Stimulated activated naive B cell treated with anti-CD40 and anti-IgM and Interleukin-4, amounts not matched to agents 10 μg/mL and 1 μg/mL and 100 μg/mL, for 72 hours (primary cell): ENCODE measurements at places on chromosomes 3 and 15.
A peak's percentile ranks its signal among the peaks of the same experiment; 100 is the strongest.

DNA sequence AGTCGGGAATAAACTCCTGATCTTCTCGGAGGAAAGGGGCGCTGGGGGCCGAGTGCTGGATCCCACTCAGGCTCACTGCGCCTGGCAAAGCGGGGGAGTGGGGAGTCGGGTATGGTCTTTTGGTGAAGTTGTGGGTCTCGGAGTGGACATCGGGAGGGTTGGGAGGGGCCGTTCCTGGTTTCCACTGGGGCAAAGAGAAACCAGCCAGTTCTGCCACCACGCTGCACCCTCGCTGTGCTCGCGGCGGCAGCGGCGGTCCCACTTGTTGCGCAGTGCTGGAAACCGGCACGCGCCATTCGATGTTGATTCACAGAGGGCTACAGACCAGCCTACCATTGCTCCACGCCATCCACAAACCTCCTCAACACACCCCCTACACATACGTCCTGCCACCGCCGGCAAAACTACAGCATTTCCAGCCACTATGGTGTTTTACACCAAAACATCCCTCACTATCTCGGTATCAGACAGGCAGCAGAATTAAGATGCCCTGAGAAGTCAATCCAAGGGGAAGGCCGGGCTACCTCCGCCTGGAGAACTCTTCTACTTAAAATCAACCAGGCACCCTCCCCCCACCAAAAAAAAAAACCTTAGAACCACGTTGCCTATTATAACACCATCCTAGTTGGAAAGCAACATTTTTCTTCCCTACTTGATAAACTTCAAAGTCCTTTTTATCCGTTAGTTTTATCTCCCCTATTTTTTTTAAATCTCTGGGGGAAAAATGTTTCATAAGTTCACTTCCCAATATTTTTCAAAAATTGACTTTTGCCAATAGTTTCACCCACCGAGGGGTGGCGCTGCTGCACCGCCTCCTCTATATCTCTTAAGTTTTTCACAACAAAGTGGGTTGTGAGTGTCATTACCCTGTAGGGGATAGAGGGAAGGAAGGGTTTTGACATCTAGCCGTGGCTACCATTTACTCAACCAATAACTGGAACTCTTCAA is 3.6 kb downstream of the BCL6 start:
- DNase-seq: peak; percentile 53

DNA sequence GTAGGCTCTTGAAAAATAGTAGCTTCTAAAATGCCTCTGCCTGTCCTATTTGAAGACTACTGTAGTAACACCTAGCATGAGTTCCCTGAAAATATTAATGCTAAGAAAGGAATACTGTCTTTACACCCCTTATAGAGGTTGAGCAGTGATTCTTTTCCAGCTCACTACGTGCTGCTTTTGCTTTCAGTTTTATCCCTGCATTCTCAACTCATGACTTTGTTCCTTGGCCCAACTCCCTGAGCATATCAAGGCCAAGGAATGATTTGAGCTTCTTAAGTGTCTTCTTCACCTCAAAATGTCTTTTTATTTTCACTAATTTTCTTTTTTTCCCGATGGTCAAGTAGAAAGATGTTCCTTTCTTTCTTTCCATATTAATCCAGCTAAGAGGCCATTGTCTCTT is 16.5 kb upstream of the P2RY13 start:
- DNase-seq: no peak

DNA sequence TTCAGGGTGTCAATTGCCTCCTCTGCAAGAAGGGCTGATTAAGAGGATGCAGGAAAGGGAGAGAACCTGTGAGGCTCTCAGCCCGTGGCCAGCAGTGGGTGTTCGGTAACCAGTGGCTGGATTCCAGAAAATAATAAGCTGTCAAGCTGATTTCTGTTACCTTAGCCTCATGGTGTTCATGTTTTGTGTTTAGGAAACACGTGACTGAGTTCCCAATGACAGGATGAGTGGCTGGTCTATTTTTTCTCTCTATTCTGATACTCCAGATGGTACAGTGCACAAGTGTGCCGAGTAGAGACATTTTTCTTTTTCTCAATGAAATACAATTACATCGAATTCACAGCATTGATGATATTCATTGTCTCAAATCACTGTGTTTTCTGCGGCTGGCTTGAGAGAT is 43.6 kb downstream of the EDEM1 start:
- no peak for DNase-seq

GRCh38 chr3:72938471-72939265 is 50.8 kb downstream of the GXYLT2 start:
- no peak for DNase-seq

GRCh38 chr15:39438799-39439592 is 141.9 kb upstream of the THBS1 start:
- DNase-seq: no peak

DNA sequence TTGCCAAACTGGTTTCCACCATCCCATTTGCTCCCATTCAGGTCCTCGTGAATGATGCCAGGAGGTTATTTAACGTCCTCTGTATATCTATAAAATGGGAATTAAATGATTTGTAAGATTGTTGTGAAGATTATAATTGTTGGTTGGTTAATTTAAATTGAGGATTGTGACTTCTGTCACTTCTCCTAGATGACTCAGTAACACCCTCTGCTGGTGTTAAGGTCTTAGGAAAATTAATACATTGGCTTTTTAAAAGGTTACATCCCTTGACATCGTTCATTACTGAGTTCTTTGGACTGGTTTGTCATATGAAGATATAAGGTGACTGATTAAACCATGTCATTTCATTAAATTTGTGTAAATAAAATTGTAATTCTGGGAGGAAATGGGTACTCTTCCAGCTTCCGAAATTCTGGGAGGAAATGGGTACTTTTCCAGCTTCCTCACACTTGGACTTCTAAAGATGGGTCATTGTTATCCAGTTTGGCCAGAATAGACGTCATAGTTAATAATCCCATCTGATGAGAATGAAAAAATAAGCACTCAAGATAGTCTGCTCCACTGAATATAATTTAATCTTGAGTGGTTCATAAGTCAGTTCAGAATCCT is 33.3 kb upstream of the PAQR5 start:
- no peak for DNase-seq
